ENCODE measurements at places on chromosomes 7 and 10.

GRCh38 chr10:93766918-93767317, 9.2 kb downstream of the LGI1 start:
- no peak for DNase-seq

- no peak for DNase-seq
Observed at GRCh38 chr7:78558566-78558965, 760.0 kb downstream of the PHTF2 start.

GRCh38 chr10:58660575-58661255, 148.0 kb downstream of the BICC1 start:
- no peak for DNase-seq

DNA sequence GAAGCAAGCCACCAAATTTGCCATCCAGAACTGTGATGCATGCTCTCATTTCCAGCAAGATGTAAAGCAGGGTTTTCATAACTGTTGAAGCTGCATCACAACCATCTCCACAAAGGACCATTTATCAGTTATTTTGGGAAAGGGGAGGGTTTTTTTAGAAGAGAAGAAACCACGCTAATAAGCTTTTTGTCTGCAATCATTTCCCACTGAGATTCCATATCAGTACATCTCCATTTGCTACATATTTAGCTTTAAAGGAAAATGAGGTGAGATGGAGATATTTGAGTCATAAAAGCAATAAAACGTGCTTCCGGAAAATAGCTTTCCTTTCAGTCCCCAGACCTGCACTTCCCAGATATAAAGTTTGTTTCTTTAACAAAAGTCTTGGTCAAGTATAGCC, 258.2 kb downstream of the FRMD4A start:
- DNase-seq, result no peak

- no peak for DNase-seq
Observed at GRCh38 chr10:14700546-14700945, 74.2 kb downstream of the FAM107B start.

- DNase-seq, result no peak
Observed at GRCh38 chr7:68958571-68958970, 639.7 kb upstream of the AUTS2 start.

DNA sequence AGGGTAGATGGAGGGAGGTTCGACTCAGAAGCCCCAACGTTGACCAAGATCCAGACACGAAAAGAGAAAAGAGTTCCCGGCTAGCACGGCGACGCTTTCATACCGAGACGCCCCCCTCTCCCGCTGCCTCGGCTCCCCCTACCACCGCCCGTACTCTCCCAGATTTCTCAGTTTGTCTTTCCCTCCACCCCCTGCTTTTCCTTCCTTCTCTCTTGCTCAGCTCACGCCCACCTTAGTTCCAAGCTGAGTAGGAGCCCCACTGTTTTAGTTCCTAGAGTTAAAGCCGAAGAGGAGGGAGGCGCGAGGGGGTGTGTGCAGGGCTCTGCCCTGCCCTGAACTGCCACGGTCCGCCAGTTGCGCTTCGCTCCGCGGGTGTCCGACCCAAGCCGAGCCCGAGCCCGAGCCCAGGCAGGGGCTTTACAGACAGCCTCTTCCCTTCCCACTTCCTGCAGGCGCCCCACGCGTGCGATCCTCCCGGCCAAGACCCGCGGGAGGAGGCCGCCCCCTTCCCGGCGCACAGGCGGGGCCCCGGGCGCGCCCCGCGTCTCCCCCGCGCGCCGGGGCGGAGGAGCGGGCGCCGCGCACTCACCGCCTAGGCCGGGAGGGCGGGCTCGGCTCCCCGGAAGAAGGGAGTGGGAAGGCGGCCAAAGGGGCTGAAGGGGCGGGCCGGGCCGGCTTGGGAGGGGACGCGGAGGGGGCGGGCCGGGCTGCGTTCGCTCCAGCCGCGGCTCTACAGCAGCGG, at the start of gene EPHB6:
TSS of gene EPHB6 (plus strand) at position 705 of the 742 bp plus-strand sequence. CDS start 8,152 bp downstream, outside the sequence.
- peak; percentile 63 for DNase-seq

GRCh38 chr7:129434675-129435318, 565 bp downstream of the STRIP2 start:
- DNase-seq, result no peak

GRCh38 chr7:12229046-12229445, 18.0 kb downstream of the TMEM106B start:
- no peak for DNase-seq

DNA sequence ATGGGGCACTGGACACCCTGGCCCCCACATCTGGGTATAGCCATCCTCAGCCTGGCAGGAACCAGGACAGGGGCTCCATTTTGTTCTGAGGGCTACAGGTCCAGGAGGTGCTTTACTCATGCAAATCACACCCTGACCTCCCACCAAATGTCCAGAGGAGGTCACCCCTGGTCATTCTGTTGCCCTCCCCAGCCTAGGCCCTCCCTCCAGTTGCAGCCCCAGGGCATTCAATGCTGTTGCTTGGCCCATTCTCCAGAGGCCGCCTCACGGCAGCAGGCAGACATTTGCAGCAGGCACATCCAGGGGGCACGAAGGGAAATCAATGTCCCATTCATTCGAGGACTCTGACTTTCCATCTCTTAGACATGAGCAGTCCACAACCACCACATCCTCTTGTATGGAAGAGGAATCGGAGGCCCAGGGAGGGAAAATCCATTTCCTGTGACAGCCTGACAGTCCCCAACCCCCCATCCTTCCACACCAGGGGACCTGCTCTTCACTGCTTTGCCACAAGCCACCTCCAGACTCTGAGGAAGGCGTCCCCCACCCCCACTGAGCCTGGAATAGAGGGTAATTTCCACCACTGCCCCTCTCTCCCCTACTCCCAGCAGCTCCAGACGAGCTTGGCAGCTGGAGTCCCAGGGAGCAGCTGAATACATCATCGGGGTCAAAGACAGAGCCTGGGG, 76.2 kb upstream of the UNC5B start:
- DNase-seq, result no peak

GRCh38 chr10:4506095-4506494, 319.9 kb upstream of the AKR1E2 start:
- no peak for DNase-seq

GRCh38 chr7:101884671-101885596, 67.5 kb downstream of the CUX1 start:
- no peak for DNase-seq

GRCh38 chr10:125756853-125757487, 18.7 kb downstream of the MMP21 start:
- DNase-seq, result no peak

DNA sequence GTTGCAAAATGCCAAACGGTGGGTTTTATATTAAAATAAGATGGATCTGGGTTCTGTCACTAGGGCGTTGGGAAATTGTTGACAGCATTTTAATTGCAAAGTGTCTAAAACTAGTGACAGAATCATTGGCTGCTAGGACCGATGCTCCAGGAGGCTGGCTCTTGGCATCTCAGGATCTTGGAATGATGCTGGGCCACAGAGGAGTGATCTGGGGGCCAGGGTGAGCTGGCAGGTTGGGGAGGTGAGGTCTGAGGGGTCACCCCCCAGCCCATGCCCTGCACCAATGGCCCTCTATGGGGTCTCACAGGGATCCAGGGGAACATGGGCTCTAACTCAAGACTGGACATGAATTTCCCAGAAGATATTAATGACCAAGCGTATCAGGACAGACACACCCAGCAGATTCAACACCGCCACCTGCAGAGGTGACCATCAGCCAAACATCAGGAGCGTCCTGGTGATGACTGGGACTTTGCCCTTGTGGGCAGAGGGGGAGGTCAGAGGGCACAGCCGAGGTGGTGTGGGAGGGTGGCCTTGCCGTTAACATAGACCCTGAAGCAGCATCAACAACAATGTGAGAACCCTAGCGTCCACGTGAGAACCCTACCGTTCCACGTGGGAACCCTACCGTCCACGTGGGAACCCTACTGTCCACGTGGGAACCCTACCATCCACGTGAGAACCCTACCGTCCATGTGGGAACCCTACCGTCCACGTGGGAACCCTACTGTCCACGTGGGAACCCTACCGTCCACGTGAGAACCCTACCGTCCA, 89.0 kb upstream of the PPP2R2D start:
- DNase-seq, result no peak

- no peak for DNase-seq
Observed at GRCh38 chr10:24080207-24080606, 128.7 kb upstream of the KIAA1217 start.

DNA sequence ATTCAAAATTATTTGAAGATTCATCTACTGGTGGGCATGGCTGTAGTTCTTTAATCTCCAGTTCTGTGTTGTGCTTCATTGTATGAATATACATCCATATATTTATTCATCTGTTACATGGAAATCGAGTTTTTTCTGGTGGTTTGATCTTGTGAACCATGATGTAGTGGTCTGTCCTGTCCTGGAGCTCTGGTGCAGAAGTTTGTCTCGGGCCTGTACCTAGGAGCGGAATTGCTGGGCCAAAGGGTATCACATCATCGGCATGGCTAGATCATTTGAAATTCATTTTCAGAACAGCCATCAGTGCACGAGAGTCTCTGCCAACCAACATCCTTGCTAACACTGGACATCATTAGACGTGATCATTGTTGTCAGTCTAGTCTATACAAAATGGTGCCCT, 107.0 kb downstream of the ELFN1 start:
- no peak for DNase-seq

GRCh38 chr7:151394076-151395035, 15.5 kb downstream of the WDR86 start:
- DNase-seq, result no peak

DNA sequence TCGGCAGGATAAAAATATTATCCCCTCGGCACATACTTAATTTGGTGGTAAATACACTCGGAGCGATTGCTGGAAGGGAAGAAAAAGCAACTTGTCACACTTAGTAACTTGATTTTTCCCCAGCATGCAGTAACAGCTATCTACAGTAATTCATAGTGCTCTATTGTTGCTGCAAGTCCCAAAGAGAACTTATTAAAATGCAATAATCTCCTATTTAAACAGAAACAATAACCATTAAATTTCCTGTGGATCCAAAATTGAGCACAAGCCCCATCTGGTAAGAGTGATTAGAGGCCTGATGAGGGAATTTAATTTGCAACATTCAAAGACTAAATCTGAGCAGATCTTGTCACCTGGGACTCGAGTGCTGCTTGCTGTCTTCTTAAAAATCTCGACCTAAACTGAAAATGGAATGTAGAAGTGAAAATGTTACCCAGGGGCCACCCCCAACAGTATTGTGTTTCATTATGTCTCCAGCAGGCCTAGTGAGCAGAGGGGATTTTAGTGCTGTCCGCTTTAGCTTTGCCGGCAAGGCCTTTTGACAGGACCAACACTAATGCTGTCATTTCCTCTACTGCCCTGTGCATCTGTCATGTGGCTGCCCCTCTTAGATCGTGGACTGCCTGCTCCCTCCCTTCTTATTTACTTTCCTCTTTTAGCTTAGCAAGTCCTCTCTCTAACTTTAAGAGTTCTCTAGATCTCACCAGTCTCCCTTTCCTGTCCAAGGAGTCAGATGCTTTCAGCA, 639.7 kb downstream of the AUTS2 start:
- no peak for DNase-seq
